Endothelial cell of umbilical vein (primary cell): ENCODE measurements at places on chromosomes 13 and 19. TPM values are rescaled to one million over a fixed set of nuclear protein-coding genes. Genes with fewer than 3 reads are reported as not detected.

CD37 gene
- total RNA-seq = not detected in 2 replicates

POGLUT2 gene
- total RNA-seq = 22.5 and 22.7 TPM in 2 replicates

TTC9B gene
- total RNA-seq = not detected in 2 replicates

FXYD1 gene
- total RNA-seq = not detected in 2 replicates

- no peak for DNase-seq
Observed at GRCh38 chr19:14795078-14795721, 16.8 kb upstream of the ADGRE2 start.

- DNase-seq = no peak
Observed at GRCh38 chr13:113598481-113598880, 13.9 kb downstream of the TFDP1 start.
